ENCODE measurements at places on chromosomes 1 and 21.

DNA sequence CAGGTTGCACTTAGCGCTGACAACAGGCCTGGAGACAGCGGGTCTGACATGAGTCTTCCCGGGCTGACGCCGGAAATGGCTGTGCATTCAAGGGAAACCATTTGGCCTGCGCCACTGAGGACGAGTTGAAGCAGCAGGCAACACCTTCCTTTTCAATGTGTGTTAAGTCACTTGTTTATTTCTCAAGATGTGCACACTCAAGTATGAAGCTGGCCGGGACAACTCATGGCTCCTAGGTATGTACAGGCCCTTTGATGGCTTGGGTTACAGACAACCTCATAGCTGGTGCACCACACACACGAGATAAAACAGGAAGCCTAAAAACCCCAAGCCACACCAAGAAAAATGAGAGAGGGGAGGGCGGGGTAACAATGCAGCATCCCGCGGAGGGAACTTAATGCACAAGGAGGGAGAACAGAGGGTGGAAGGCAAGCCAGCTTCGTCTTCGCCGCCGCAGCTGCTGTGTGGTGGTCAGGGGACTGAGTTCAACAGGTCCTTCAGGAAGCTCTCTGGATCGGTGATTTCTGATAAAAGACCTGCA, 118.0 kb upstream of the IFFO2 start:
- DNase-seq = no peak

DNA sequence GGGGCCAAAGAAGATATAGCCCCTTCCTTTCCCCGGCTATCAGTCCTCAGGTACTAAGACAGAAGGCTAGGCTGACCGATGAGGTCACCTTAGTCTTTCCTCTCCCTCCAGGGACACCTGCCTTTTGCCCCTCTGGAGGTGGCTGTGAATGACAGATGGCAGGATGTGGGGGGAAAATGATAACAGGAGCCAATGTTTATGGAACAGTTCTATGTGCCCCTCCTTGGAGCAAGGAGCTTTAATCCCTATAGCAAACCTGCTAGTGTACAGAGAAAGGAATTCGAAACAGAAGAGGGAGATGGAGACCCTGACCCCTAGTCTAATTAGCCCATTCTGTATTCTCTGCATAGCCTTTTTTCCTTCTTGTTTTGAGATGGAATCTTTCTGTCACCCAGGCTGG, 28.1 kb downstream of the SERINC2 start:
- no peak for DNase-seq

DNA sequence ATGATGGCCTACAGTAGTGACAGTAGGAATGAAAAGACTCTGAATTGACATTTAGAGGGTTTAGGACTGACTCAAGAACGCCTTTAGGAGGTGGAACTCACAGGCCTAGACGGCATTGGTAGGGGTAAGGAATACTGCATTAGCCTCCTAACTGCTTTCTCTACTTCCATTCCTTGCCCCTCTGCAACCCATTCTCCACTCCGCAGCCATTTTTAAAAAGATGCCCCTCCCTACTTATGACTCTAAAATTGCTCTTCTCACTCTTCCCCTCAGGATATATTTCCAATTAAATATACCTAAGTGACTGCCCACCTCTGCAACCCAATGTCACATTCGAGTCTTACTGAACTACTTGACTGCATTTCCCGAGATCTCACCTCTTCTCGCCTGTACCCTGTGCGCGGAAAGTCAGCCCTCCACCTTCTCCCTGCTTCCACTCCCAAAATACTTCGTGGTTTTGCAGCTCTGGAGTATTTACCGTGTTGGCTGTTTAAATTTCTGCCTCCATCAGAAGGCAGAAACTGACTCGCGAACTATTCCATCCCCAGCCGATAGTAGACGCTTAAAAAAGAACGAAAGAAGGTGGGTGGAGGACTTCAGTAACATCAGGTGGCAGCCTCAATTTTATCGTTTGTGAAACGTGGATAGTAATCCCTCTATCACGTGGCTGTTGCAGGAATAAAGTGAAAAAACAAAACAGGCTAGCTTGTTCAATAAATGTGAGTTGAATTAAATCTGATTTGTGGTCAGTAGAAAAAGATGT, 1.1 kb upstream of the YBX1 start:
- DNase-seq = no peak

- DNase-seq = no peak
Observed at GRCh38 chr1:240005997-240006650, 85.6 kb upstream of the FMN2 start.

DNA sequence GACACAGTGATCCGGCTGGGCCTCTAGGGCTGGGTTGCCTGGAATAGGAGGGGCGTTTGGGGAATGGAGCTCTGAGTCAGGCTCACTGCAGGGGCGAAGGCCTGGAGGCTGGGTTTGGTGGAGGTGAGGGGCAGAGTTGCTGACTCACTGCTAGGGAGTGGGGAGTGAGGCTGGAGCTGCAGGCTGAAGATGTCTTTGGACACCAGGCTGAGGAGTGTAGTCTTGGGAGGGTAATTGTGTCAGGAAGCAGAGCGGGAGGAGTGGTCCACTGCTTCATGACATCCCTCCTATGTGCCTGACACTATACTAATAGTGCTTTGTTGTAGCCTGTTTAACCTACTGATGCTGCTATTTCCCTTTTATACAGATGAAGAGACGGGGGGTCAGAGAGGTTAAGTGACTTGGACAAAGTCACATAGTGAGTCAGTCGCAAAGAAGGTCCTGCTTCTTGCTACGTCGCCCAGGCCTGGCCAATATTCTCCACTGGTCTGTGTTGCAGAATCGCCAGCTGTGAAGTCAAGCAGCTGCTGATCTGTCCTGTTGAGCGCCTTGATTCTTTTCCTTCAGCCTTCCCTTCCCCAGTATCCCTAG, 13.6 kb downstream of the ACTL8 start:
- DNase-seq = no peak

DNA sequence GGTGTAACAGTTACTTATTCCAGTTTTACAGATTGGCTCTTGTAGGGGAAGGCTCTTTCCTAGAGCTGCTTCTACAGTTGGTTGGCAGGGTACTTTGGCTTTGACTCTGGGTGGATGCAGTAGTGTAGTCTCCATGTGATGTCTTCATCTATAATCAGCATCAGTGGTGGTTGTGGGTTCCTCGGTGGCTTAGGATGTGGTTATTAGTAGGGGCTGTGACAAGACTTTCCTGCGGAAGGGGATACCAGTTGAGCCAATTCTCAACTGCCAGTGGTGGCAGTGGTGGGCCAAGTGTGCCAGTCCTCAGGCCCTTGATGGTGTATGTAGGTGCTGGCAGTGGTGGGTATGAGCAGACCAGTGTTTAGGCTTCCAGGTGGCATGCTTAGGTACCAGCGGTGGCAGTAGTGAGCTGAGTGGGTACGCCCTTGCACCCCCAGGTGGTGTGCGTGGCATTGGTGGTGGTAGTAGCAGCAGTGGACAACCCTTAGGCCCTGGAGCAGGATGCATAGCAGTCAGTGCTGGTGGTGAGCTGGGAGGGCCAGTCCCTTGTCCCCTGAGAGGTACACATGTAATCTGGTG, 27.2 kb upstream of the KLF18 start:
- no peak for DNase-seq

DNA sequence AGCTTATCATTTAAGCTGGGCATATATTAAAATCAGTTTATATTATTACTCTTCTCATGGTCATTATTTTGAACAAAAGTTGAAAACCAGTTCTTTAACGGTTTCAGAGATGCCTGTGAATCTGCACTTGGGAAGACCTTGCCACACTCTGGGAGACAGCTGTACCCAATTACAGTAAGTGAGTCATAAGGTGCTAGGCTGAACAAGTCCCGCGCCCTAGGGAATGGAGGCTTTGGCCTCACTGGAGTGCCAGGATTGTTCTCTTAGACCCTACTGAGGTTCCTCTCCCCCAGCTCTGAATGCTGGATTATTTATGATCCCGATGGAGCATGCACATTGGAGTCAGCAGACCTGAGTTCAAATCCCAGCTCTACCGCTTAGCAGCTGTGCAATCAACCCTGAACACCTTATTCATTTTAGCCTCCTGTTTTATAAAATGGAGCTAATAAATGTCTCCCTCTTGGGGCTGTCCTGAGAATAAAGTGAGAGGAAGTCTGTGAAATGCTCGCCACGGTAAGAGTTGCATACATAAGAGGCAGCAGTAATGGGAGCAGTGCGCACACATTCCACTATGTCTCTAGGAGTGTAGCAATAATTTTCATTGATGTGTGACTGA, 266.2 kb downstream of the FOXD2 start:
- DNase-seq = no peak

DNA sequence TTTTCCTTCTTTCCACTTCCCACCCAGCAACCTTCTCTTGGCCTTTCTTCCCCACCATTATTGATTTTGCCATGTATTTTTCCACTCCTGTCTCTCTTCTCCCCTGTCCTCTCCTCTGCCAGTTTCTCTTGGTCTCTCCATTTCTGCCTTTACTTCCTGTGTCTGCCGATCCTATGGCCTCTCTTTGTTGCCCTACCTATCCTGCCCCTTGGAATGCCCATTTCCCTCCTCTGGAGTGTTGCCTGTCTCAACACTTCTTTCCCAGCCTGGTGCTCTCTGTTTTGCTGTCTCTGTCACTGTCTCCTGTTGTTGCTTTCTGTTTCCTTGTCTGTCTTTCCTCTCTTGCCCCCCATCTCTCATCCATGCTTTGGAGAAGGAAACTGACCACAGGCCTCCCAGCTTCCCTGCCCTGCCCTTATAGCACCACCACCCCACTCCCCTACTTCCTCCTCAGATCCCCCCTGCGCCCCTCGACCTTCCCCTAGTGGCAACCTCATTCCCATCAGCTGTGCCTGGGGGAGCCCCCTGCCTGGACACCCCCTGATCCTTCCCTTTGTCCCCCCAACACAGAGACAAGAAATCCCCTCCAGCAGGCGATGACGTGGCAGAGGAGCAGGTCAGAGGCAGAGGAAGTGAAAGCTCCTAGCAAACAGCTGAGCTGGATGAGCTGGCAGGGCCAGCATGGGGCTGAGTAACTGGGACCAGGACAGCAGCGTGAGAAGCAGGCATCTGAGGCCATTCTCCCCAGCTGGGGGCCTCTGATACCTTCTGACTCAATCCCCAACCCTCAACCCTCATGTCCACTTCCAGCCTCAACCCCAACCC, 6.6 kb upstream of the ETV3L start:
- DNase-seq = no peak

DNA sequence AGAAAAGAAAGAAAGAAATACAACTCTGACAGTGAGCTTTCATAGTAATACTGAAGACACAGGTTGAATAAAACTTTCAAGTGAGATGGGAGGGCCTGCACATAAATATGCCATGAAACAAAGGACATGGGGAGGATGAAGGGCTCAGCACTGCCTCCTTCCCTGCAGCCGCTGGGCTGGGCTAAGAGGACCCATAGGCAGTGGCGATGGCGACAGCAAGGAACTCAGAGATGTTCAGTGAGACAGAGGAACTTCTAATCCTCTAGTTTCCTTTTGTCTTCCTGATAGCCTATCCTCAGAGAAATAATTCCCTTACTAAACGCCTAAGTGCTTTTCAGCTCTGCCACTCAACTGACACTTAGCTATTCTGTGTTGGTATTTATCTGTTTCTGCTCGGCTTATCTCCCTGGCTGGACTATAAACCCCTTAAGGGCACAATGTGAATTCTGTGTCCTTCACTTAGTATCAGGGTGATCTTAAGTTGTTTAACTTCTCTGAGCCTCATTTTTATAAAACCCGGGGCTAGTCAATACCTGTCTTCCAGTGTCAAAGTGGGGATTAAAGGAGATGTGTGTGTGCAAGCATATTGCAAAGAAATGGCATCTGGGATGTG, 24.4 kb upstream of the IER5 start:
- DNase-seq = no peak

DNA sequence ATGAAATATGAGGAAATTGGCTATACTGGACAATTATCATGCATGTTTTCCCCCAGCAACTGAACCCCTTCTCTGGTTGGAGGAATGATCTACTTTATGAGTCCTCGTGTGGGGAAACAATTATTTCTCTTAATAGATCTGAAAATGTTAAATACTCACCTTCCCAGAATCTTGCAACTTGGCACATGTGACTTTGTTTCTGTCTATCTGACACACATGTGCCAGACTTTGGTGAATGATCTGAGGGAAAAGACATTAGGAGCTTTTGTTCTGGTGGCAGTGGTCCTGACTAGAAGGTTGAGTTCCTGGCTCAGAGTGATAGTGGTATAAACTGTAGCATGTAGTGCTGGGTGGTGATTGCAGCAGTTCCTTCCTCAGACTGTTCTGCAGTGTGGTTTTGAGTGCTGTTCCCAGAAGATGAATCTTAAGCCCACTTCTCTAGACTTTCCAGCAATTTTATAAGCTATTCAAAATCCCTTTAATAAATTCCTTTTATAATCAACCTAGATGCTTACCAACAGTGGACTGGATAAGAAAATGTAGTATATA, 59.3 kb upstream of the B3GALNT2 start:
- no peak for DNase-seq

- no peak for DNase-seq
Observed at GRCh38 chr1:231376101-231376500, 38.0 kb downstream of the SPRTN start.

- DNase-seq = no peak
Observed at GRCh38 chr21:40404396-40404800, 442.6 kb downstream of the DSCAM start.

GRCh38 chr1:207059881-207060280, 6.8 kb downstream of the PFKFB2 start:
- no peak for DNase-seq

GRCh38 chr1:230091473-230092231, 24.6 kb downstream of the GALNT2 start:
- no peak for DNase-seq

GRCh38 chr1:106344494-106344893, 712.0 kb upstream of the PRMT6 start:
- DNase-seq = no peak

- no peak for DNase-seq
Observed at GRCh38 chr1:66383168-66383567, 150.8 kb upstream of the SGIP1 start.

GRCh38 chr1:25837262-25837875, 17.6 kb downstream of the MTFR1L start:
- no peak for DNase-seq

DNA sequence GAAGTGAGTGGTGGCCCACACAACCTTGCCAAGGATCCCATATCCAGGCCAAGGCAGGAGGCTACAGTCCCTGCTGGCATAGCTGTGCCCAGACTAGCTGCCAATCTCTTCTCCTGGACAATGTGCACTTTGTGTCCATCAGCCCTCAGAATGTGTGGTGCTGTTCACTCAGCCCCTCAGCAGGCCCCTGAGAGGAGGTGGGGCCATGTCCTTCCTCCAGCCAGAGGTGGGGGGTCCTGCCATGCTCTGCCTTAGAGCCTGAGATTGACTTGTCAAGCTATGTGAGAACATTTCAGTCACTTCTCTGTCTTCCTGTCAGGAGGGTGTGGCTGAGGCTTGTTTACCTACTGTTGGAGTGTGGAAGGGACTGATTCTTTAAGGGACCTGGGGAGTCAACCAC, 1.4 kb downstream of the NCF2 start:
- DNase-seq = no peak

GRCh38 chr1:18385239-18385790, 95.4 kb upstream of the KLHDC7A start:
- no peak for DNase-seq

- DNase-seq = peak; percentile 35
Observed at GRCh38 chr1:80825067-80825466, 975.7 kb upstream of the ADGRL2 start.

All from SK-N-MC (cell line).